ENCODE measurements at places on chromosomes 5 and 9.

- DNase-seq: no peak
Measured at GRCh38 chr5:95365302-95366095, 25.7 kb upstream of the FAM81B start.

GRCh38 chr9:79026316-79026715 is 545.4 kb upstream of the TLE4 start:
- DNase-seq: no peak

- DNase-seq: no peak
Measured at GRCh38 chr5:14438195-14438606, 143.4 kb upstream of the OTULINL start.

- DNase-seq: no peak
Measured at GRCh38 chr5:151040211-151040747, 19.9 kb downstream of the GPX3 start.

DNA sequence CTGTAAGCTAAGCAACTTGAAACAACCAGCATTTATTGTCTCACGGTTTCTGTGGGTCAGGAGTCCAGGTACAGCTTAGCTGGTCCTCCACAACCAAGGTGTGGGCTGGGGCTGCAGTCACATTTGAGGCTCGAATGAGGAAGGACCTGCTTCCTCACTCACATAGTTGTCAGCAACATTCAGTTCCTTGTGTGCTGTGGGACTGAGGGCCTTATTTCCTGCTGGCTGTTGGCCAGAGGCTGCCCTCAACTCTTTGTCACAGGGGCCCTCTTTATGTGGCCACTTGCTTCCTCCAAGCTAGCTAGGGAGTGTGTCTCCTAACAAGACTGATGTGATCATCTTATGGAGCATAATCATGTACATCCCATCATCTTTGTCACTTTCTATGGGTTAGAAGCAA is 29.2 kb upstream of the SEMA4D start:
- no peak for DNase-seq

- peak; percentile 44 for DNase-seq
Measured at GRCh38 chr5:179623906-179624741, 653 bp upstream of the HNRNPH1 start.

DNA sequence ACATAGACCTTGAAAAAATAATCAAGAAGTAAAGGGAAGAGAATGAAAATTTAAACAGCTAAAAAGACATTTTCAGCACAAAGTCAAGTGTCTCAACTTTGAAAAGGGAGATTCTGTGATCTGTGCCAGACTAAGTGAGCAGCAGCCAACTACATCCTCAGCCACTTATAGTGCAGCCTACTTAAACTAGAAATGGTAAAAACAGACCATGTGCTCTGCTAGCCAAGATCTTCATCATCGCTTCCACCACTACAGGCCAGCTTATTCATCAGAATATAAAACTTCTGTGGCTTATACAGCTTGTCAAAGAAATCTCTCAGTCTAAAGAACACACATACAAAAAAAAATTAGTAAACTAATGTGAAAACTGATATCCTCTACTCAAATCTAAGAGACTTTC is 63.5 kb downstream of the CEMIP2 start:
- no peak for DNase-seq

DNA sequence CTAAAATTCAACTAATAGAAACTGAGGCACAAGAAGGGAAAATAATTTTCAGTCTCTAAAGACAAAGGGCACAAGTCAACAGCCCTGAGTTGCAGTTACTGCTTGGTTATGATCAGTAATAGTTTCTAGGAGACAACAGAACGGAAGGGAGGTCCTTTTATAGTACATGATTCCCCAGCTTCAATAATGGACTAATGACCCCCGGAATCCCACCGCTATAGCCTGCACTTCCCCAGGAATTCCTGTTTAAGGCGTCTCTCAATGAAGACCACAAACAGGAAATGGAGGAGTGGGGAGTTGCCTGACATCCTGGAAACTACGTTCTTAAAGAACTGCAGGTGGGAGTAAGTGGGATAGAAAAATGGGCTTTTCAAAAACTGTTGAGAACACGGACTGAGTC is 60.6 kb downstream of the DIAPH1 start:
- no peak for DNase-seq

DNA sequence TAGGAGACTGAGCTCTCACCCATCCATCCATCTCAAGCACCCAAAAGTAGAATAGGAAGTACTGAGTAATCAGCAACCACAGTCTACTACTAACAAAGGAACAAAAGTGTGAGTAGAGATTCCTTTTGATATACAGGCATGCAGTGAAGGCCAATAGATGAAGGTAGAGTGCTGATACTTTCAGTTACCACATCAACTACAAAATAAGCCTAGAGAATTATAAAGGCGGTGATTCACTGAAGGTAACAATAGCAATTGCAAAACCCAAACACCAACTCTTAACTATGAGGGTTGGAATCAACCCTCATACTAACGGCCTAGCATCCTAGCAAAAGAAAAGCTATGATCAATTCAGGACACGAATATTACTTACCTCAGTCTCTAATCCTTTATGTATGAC is 992.6 kb downstream of the DNAH5 start:
- DNase-seq: no peak

DNA sequence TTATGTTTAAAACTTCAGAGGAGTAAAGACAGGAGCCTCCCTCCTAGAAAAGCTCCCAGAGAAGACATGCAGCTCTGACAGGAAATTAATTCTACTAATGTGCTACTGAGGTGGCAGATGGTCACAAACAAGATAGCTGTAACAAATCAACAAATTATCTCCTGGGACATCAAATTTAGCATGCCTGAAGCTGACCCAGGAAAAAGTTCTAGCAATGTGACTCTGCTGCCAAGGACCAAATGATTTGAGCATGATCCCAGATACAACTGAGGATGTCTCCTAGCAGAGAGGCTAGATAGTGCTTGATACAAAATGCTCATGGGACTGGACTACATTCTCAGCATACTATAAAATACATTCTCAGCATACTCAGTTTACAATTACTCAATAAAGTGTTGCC is 413.5 kb upstream of the SMC2 start:
- DNase-seq: no peak

DNA sequence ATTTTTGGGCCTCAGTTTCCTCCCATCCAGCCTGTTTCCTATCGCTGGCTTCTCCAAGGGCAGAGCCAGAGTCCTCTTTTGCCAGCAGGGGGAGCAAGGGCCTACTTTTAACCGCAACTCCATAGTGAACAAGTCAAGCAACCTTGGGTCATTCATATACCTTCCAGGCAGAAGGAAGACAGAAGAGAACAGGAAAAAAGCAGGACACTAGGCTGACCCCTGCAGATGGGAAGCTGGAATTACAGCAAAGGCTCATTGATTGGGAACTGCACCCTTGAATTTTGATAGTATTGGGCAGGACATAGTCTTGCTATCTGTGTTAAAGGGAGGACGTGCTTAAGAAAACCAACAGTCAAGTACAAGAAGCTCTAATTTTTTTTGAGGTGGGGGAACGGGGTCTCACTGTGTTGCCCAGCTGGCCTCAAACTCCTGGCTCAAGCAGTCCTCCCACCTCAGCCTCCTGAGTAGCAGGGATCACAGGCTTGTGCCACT is 30.1 kb downstream of the QRFP start:
- peak; percentile 88 for DNase-seq

DNA sequence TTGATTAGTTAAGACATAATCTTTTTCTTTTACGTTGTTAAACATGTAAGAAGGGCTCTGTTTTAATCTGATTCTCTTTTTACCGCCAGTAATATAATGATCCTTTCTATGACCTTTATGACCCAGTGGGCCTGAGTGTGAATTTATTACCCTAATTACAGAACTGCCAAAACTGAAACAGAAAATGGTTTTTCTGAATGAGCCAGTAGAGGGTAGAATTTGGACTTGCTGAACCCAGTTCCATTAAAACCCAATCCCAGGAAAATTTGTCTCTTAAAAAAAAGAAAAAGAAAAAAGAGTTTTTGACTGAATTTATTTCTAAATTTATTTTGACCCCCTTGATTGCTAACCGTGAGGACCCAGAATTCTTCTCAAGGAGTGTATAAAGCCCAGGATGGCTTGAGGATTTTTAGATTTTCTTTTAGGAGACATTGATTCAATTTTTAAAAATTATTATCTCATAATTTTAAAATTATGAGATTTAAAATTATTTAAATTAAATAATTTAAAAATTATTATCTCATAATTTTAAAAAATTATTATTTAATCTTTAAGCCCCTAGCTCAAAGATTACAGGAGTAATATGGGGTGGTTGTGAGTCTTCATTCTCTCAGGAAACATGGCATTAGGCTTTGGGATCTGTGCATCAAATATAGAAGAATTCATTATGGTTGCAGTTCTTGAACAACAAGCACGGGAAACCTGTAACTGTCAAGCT is 94.1 kb upstream of the GLIS3 start:
- DNase-seq: no peak

DNA sequence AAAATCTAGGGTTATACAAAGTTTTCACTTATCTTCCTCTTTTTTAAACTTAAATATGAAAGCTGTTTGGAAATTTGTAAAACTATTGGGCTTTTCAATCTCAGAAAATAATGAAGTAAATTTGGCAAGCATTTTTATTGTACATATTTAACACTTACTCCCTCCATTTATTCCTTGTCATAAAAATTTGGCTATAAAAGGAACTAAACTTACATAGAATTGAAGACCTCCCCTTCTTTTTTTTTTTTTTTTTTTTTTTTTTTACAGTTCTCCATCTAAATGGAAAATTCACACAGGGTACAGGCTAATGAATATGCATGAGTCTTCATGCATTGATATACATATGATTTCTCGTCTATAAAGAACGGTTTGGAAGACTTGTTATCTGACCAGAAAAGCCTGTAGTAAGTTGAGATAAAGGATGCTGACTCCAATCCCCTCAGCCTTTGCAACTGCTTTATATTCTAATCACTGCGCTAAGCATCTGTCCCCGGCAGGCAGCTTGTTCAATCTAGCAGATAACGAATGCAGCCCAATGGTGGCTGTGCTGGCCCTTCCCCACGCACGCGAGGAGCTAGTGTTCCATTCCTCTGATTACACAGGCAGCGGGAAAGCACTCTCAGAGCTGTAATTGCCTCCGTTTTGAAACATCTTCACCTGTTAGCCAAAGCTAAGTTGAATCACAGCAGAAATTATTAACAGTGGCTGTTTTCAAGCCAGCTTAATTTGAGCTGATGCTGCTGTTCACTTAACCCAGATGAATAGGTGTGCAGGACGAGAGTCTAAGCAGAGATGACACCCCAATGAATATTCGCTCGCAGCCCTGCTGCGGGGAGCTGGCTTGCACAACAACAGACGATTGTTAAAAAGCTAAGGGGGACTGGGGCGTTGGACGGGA is 453.8 kb upstream of the ZNF608 start:
- DNase-seq: peak; percentile 64

DNA sequence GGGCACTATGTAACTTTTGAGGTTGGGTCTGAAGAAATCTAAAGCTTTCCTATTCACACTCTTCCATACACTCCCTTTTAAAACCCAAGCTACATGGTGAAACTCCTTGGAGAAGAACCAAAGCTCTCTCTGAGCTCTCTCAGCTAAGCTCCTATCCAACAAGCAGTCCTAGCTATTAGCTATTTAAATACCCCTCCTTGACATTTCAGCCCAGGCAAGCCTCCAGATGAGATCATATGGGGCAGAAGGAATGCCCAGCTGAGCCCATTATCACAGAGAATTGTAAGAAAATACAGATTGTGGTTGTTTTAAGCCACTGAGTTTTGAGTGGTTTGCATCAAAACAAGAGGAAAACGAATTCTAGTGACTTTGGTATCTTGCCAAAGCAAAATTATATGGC is 15.2 kb downstream of the HSPB3 start:
- DNase-seq: no peak

GRCh38 chr5:168163966-168164365 is 127.5 kb upstream of the WWC1 start:
- no peak for DNase-seq

GRCh38 chr5:56202483-56202882 is 30.6 kb downstream of the ANKRD55 start:
- no peak for DNase-seq

DNA sequence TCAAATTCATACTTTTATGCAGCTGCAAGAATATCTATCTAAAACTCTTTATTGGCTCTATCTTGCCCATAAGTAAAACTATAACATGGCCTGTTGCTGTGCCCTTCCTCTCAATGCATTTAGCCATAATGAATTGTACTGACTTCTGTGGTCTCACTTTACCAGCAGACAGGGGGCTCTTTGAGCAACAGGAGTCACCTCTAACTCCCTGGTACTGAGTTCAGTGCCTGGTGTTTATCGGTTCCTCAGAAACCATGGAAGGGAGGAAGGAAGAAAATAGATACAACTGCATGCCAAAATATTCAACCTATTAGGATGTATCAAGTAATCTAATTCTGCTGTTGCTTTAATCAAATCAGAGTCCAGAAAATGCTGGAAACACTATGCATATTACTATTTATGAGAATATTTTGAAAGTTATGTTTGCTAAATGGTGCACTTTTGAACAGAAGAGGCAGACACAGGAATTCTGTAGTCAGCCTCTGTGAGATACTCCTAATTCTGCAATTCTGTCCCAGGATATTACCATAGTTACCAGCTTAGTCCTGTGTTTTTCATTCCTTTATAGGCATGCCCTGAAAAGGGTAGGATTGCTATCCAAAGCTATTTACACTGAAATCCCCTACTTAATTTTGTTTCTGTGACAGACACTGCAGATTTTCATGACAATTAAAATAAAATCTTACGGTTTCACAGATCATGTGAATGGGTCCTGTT is 89.8 kb downstream of the CD180 start:
- no peak for DNase-seq
